ENCODE measurements at places on chromosomes 12 and 14.
A peak's percentile ranks its signal among the peaks of the same experiment; 100 is the strongest.

DNA sequence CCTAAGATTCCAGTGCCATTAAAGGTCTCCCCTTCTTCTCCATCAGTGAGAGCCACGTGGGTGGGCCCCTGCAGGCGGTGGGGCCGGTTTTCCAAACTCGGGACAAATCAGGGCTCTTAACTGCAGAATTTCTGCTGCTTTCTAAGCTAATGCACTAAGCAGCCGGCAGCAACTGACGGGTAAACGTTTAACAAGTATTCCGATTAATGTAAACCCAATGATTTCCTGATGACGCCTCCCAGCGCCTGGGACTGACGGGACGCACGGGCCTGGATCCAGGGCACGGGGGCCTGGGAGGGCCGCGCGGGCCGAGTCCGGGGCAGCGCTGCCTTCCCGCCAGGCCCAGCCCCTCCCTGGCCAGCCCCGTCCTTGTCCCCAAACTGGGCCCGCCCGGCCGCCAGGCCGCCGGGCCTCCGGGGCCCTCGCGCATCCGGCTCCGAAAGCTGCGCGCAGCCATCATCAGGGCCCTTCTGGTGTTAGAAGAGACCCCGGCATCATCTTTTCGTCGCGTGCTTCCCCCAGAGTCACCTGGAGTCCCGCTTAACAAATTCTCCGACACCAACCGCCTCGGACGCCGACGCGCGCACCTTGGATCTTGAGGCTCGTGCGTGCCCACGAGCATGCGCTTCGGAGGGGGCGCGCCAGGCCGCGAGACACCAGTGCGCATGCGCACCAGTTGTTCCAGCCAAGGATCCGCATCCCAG is at the start of gene MLH3:
MLH3 (minus strand) TSS at position 616 of the 704 bp plus-strand sequence. CDS start 1,812 bp downstream, outside the sequence.
- DNase-seq, result peak; percentile 86

DNA sequence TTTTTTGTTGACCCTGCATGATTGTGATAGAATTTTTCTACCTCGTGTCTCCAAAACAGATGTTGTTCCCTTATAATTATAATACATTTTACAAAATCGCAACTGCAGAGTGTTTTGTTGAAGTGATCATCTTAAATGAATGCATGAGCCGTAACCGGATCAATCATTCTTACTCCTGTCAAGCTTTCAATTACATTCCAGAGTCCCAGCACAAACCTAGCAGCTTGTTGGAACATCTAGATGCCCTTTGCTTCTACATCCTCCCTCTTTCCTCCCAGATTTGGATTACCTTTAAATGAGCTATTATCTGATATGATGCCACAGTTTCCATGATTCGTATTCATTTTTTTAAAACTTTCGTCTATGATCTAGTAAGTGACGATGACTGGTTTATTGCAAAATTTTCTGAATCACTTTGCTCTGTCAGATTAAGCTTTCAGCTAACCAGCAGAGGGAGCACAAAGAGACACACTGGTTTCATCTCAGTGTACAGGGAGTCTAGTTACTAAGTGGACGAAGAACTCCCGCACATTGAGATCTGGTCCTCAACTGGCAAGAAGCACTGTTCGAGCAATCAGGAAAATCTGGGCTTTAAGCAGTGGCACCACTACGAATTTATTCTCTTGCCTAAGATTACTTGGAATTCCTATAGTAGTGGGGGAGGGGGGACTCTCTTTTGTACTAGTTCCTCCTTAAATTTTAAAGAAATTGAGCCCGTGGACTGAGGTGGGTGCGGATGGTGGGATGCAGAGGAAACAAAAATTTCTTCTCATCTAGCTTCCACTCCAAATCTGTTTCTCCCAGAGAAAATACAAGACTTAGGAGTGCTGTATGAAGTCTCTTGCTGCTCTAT is 40.9 kb downstream of the TSHR start:
- no peak for DNase-seq

DNA sequence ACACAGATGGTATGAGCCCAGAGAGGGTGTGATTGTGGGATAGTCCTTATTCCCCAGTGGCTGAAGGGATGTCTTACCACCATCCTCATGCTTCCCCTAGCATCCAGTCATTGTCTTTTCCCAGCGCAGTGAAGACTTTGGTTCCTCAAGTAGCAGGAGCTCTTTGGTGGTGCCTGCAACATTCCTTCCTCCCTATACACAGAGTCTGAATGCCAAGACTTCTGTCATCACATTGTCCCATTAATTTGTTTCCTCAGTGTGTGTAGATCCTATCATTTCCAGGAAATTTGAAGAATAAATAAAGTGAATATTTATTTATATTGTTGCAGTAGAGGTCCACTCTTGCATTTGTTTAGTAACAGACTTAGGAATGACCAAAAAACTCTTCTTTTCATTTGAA is 147.2 kb downstream of the DACT1 start:
- DNase-seq, result no peak

DNA sequence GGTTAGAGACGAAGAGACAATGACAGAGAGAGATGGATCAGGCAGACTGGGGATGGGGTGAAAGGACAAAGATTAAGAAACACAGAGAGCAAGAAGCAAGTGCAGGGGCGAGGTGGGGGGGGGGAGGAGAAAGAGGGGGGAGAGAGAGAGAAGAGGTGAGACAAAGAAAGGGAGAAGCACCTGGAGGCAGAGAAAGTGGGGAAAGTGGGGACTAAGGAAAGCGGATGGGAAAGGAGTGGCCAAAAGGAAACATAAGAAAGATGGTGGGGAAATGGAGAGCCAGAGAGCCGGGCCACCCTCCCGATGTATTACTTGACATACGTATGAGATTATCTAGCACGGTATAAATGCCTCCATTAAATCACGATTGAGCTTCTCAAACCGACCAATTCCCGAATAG is 18.5 kb upstream of the TBX3 start:
- DNase-seq, result no peak

DNA sequence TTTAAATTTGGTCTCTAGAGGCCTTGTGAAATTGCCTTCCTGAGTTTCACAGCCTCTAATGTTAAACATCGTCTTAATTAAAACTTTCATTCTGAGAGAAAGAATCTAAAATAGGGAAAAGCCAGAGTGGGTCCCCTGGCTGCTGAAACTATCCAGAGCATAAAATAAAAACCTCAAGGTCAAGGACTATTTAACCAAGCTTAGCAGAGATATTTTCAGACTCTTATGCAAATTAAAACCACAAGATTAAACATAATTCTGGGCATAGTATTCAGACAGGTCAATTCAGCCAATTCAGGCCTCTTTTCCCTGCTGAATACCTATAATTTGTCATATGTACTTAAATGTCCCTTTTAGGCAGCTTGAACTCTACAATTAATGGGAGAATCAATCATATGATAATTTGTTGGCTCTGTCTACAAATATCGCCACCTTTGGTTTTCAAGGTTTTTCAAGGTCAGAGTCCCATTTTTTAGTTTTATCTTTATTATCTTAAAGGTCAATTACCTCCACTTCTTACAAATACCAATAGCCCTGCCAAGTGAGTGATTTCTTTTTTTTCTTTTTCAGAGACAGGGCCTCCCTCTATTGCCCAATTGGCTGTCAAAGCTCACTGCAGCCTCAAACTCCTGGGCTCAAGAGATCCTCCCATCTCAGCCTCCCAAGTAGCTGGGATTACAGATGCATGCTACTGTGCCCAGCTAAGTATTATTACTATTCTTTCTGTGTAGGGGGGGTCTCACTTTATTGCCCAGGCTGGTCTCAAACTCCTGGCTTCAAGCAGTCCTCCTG is 257.1 kb downstream of the PHLDA1 start:
- DNase-seq, result no peak

DNA sequence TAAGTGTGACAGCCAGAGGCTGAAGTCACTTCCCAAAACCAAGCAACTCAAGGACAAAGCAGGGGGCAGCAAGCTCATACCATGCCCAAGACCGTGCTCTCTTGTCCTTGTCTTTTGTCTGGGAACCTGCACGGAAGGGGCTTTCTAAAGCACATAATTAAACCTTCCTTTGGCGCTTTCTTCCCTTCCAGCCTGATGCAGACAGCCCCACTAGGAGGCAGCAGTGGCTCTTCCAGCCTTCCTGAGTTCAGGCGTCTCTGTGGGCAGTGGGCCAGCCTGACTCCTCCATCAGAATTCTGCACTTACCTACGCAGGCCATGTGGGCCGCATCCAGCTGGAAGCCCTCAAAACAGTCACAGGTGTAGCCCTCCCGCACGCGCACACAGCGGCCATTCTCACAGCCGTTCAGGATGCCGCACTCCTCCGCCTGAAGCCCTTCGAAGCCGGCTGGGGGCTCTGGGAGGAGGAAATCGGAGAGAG is 7.6 kb downstream of the ISCA2 start:
- DNase-seq, result no peak

- no peak for DNase-seq
These were observed 688.6 kb downstream of the GALC start for GRCh38 chr14:87304404-87304803.

DNA sequence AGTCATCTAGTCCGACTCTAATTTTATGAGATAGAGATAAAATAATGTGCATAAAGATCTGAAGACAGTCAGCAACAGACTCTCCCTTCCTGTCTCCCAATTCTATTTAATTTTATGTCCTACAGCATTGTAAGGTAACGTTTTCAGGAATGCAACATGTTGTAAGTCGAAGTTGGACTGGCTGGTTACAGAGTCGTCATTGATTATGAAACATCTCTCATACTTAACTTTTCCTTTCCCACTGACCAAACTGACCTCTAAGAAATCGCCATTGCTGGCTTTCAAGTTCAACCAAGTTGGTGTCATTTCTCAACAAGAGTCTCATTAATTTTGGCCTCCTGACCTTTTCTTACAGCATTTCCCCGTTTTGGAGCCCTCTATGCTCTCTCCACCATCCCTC is 4.9 kb upstream of the RIC8B start:
- no peak for DNase-seq

GRCh38 chr12:6613015-6613775 is 6.0 kb upstream of the CHD4 start:
- peak; percentile 90 for DNase-seq

DNA sequence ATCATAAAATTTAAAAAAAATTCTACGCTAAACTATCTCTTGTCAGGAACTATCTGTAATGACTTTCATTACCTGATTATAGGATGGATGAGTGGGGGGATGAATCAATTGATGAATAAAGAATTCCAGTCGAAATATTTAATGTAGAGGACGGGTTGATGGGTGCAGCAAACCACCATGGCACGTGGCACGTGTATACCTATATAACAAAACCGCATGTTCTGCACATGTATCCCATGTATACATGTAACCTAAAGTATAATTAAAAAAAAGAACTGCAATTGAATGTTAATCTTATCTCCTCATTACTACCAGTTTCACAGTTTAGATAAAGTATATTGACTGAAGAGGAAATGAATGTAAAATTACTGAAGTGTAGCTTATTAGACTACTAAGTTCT is 23.4 kb downstream of the LRRIQ1 start:
- no peak for DNase-seq

Data from DMS79 (cell line).